Glomerular endothelial cell (primary cell): ENCODE measurements at places on chromosomes 11 and 22.
A peak's percentile ranks its signal among the peaks of the same experiment; 100 is the strongest.

DNA sequence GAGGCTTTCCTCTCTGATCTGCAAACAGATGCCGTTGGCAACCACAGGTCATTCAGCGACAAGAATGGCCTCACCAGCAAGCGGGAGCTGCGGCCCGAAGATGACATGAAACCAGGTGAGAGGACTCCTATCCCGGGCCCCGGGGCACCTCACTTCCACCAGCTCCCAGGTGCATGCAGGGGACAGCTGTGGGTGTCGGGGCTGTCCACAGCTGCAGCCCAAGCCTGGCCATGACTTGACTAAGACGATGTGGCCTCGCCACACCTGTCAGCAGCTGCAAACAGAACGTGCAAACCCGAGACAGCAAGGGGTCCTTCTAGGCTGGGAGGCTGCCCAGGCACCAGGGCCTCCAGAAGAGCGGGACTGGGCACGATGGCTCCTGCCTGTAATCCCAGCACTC, 3.6 kb downstream of the GAL start:
- DNase-seq: no peak

GRCh38 chr11:20488352-20488751, 100.8 kb downstream of the PRMT3 start:
- no peak for DNase-seq

- no peak for DNase-seq
These were observed 483.0 kb downstream of the MN1 start for GRCh38 chr22:27318516-27318915.

DNA sequence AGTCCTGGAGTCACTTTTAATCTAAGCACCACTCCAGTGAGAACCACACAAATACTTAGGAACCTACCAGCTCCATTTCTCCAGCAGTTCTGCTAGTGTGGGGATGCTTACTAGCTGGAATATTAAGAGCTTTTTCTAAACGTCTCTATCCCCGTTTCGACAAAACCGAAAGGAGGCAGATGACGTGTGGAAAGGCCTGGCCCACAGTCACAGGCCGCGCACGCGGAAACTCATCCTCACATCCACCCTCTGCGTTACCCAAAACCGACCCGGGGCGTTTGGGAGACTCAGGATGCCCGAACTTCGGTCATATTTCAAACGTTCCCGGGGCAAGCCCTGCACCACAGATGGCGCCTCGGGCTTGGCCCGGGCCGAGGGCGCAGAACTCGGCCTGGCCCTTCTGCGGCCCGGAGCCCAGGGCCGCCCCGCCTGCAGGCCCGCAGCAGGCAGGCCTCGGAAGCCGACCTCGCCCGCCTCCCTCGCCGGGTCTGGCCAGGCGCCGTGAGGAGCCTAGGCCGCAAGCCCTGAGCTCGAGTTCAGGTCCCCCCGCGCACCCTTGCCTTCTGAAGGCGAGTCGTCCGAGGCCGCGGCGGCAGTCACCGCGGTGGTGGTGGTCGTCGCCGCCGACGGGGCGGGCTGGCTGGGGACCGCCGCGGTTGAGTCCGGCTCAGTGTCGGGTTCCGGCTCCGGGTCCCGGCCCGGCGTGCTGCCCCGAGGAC, 473 bp downstream of the FNBP4 start:
- no peak for DNase-seq

GRCh38 chr22:26884921-26885320, 227.5 kb downstream of the MIAT start:
- no peak for DNase-seq

GRCh38 chr11:22165087-22165486, 27.8 kb upstream of the ANO5 start:
- no peak for DNase-seq

DNA sequence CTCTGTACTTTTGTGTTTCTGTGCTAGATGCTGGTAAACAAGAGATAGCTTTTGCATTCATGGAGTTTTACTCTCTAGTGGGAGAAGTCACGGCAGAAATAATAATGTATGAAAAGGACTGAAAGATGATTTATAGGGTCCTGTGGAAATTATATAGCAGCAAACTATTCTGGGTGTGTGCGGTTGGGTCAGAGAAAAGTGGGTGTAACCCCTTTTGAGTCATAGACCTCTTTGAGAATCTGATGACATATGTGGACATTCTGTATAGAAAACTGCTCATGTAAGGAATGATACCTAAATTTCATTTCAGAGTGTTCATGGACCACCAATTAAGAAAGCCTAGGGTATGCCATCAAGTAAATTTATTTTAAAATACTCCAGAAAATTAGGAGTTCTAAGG, 54.4 kb downstream of the TMEM135 start:
- no peak for DNase-seq

DNA sequence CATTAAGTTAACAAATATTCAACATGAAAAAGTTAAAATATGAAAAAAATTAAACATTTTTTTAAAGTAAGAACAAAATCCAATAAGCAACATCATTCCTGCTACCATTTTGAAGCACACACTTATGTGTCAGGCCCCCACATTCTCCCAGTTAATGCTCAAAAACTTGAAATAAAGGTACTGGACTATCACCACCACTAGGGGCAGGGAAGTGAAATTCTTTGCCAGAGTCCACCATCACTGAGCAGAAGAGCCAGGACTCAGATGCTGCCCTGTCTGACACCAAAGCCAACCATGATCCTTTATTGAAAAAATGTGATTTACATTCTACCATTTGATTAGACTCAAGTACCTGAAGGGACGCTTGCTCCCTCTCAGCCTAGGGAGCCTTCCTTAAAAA, 39.1 kb downstream of the PITPNB start:
- DNase-seq: peak; percentile 33

DNA sequence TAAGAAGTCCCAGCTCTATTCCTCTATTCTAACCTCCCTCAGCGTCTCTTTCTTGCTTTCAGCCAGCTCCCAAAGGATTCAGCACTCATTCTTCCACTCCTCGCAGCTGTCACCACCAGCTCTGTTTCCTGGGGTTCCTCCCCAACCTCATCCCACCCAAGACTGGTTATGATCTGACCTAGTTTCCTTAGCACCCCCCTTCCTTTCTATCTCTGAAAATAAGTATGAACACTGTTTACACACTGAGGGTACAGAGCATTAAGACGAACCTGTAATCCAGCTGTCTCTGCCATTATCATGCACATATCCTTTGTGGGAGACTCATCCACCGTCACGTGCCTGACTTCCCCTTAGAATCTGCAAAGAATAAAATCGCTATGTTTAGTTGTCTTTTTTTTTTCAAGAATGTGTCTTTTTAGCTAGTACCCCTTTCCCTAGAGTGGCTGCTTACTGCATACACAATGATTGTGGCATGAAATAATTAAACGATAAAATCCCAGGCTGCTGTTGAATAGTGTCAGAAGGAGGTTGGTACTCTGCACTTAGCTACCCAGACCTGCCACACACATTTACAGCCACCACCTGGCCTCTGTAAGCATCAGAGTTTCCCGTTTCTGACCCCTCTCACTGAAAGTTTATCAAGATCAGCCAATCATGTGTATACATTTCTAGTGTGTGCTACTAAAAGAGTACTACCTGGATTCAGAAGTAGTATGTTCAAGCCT, 26.9 kb upstream of the CSTF3 start:
- no peak for DNase-seq
